ENCODE measurements at places on chromosomes 16 and 17. TPM values are rescaled to one million over a fixed set of nuclear protein-coding genes. Genes with fewer than 3 reads are reported as not detected.

The CCT6B gene
- total RNA-seq: 1.5 TPM

The BCL6B gene
- 0.86 TPM for total RNA-seq

The DNASE1L2 gene
- total RNA-seq: 1.3 TPM

The KRTAP16-1 gene
- not detected for total RNA-seq

The SBK1 gene
- 4.2 TPM for total RNA-seq
